ENCODE measurements at places on chromosomes 6 and 20. TPM values are rescaled to one million over a fixed set of nuclear protein-coding genes. Genes with fewer than 3 reads are reported as not detected.

- peak; percentile 98 for DNase-seq
- H3K27me3 ChIP-seq = no peaks in the 10 kb centered on the region
- no peaks in the 10 kb centered on the region for H3K36me3 ChIP-seq
- peak overlapping the region; percentile 12 for H3K4me3 ChIP-seq
These were observed 9.0 kb upstream of the MRPS10 start for GRCh38 chr6:42226645-42227143.

DNA sequence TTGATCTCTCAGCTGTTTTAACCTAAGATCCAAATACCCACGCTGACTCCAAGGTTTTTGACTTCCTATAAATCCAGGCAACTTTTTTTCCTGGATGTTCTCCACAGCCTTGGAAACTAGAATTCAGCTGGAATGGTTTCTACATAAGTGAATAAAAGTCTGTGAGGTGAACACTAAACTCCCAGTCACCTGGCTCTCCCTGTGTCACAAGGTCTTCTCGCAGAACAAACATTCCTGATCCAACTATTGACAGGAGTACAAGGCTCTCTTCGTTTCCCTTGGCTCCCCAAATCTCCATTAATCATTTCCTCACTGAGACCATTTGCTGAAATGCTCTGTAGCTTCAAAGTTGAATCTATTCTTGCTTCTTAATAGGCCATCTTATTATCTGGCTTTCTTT lies 265.7 kb downstream of the ADGRG6 start:
- no peak for DNase-seq
- H3K27me3 ChIP-seq = no peaks in the 10 kb centered on the region
- no peaks in the 10 kb centered on the region for H3K36me3 ChIP-seq
- no peak overlapping the region for H3K4me3 ChIP-seq
- peaks cover 21% of the 10 kb centered on the region for H3K4me1 ChIP-seq

DNA sequence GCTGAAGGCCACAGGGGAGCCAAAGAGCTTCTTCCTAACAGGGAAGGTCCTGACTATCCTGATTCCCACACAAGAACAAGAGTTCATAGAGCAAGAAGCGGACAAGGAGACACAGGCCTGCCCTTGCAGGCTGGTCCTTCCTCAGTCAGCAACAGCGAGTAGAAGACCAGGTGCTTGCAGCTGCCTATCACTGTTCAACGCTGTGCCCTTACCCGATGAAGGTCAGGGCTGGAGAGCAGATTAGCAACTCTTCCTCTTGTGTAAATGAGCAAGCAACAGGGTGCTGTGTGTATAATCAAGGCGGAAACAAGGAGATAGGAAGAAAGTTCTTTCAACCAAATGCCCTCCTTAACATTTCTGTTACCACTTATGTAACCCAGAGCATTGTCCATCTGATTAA lies 115.3 kb upstream of the SPACA1 start:
- H3K36me3 ChIP-seq = no peaks in the 10 kb centered on the region
- no peak overlapping the region for H3K4me3 ChIP-seq
- no peaks in the 10 kb centered on the region for H3K4me1 ChIP-seq
- H3K27ac ChIP-seq = no peak overlapping the region
- no peak for DNase-seq
- peaks cover 8% of the 10 kb centered on the region for H3K27me3 ChIP-seq

GRCh38 chr20:36642136-36642535 lies 3.9 kb downstream of the SLA2 start:
- no peak overlapping the region for H3K4me3 ChIP-seq
- no peak for DNase-seq
- no peaks in the 10 kb centered on the region for H3K27me3 ChIP-seq
- no peaks in the 10 kb centered on the region for H3K36me3 ChIP-seq
- H3K27ac ChIP-seq = no peak overlapping the region

DNA sequence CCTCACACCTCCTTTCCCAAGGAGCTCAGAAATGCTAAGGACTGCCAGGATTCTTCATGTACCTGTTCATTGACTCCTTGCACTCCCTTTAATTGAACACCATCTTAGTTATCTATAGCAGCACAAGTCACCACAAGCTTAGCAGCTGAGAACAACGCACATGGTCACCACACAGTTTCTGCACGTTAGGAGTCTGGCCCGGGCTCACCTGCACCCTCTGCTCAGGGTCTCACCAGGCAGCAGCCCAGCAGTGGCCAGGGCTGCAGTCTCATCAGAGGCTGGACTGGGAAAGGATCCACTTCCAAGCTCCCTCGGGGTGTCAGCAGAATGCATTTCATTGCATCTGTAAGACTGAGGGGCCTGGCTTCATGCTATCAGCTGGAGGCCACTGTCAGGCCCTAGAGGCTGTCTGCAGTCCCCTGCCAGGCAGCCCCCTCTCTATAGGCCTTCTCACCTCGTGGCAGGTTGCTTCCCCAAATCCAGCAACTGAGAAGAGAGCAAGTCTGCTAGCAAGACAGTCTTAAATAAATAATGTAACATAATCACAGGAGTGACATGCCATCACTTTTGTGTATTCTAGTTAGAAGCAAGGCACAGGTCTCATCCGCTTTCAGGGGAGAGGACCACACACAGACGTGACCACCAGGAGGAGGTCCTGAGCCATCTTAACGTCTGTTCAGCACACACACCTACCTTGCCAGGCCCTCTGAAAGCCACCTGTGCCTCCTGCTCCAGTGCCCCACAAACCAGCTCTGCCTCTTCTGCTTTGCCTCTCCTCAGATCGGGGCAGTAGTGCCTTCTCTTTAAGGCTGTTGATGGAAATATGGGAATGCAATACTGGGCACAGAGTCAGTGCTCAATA lies 165.2 kb upstream of the CST7 start:
- no peak overlapping the region for H3K27ac ChIP-seq
- no peaks in the 10 kb centered on the region for H3K36me3 ChIP-seq
- H3K4me3 ChIP-seq = no peak overlapping the region
- H3K27me3 ChIP-seq = peaks cover 21% of the 10 kb centered on the region
- no peak for DNase-seq
- no peaks in the 10 kb centered on the region for H3K4me1 ChIP-seq

- DNase-seq = no peak
- no peak overlapping the region for H3K27ac ChIP-seq
- H3K4me3 ChIP-seq = no peak overlapping the region
- H3K27me3 ChIP-seq = no peaks in the 10 kb centered on the region
- H3K4me1 ChIP-seq = no peaks in the 10 kb centered on the region
- no peaks in the 10 kb centered on the region for H3K36me3 ChIP-seq
These were observed 37.0 kb upstream of the BTBD3 start for GRCh38 chr20:11880680-11881079.

DNA sequence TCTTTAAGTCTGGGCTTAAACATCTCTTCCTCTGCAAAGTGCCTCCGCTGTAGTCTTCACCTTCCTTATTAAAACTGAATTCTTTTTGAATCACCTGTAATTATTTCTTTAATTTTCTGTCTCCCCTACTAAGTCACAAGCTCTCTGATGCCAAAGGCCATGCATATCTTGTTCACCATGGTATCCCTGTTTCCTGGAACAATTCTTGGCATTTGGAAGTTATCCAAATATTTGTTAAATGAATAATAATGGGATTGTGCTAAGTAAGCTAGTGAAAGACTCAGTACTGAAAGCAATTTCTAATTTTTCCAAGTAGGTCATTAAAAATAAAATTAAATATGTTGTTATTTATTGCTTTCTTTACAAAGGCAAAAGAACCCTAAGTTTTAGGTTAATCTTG lies 12.2 kb downstream of the SNAP91 start:
- no peaks in the 10 kb centered on the region for H3K27me3 ChIP-seq
- no peak for DNase-seq

- no peaks in the 10 kb centered on the region for H3K36me3 ChIP-seq
- peaks cover 14% of the 10 kb centered on the region for H3K27me3 ChIP-seq
- H3K27ac ChIP-seq = no peak overlapping the region
- H3K4me3 ChIP-seq = no peak overlapping the region
- no peaks in the 10 kb centered on the region for H3K4me1 ChIP-seq
- DNase-seq = no peak
These were observed 171.3 kb upstream of the HS3ST5 start for GRCh38 chr6:114514170-114514569.

DNA sequence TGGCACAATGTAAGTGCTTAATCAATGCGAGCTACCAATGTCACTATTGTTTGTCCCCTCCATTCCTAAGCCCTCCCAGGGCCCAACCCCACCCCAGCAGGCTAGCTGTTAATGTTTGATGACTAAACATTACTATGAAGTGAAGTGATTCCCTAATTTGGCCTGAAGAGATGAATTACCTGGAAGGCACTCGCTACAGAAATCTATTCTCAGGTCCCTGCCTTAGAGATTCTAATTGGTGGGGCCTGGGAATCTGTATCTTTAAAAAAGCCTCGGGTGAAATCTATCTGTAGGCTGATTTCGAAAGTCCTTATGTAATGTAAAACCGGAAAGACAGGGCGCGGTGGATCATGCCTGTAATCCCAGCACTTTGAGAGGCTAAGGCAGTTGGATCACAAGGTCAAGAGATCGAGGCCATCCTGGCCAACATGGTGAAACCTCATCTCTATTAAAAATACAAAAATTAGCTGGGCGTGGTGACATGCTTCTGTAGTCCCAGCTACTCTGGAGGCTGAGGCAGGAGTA lies 16.9 kb upstream of the SNAI1 start:
- no peak for DNase-seq
- H3K4me1 ChIP-seq = peaks cover 42% of the 10 kb centered on the region
- no peaks in the 10 kb centered on the region for H3K36me3 ChIP-seq
- H3K27me3 ChIP-seq = no peaks in the 10 kb centered on the region

DNA sequence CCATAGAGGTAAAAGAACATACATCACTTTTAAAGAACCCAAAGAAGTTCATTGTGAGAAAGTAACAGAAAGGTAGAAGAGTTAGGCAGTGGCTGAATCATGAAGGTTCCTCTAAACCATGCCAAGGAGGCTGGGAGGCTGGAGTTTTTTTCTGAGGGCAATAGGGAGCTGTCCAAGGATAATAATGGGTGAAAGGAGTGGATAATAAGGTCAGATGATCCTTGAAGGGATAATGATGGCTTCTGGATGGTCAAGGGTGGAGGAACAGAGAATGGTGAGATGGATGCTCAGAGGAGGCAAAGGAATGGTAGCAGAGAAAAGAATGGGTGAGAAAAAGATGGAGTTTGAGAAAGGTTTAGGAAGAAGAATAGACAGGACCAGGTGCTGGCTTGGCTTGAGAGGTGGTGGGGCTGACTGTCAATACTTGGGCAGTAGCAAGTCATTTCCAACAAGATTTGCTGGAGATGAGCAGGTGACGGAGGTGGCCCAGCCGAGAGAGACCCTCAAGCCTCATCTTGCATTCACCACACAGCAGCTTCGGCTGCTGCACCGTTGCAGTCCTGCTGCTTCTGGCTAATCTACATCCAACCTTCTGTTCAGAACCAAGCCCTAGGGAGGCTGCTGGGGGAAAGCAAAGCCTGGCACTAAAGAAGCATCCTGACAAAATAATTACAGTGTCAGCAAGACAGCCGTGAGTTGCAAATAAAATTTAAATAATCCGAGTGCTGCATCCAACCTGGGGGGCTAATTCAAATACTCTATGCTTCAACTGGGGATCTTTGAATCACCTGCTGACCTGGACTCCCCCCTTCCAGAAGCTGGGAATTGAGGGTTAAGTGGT lies 131.2 kb upstream of the KCNG1 start:
- peaks cover 76% of the 10 kb centered on the region for H3K27me3 ChIP-seq
- H3K4me3 ChIP-seq = no peak overlapping the region
- no peaks in the 10 kb centered on the region for H3K4me1 ChIP-seq
- H3K36me3 ChIP-seq = no peaks in the 10 kb centered on the region
- DNase-seq = no peak

The CST2 gene
- not detected for total RNA-seq
